ENCODE measurements at places on chromosomes 5 and 9.

DNA sequence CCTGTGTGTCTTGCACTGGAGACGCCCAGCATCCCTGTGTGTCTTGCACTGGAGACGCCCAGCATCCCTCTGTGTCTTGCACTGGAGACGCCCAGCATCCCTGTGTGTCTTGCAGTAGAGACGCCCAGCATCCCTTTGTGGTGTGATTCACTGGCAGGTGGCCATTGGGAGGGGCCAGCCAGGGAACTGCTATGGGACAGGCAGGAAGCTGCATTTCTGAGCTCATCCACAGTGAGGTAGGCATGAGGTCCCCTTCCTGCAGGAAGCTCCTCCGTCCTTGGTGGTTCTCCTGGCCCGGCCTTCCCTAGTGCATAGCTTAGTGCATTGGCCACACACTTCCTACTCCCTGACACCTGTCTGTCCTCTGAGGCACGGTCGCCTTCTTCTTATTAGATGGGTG, 43.5 kb downstream of the IRX1 start:
- no peak for DNase-seq

DNA sequence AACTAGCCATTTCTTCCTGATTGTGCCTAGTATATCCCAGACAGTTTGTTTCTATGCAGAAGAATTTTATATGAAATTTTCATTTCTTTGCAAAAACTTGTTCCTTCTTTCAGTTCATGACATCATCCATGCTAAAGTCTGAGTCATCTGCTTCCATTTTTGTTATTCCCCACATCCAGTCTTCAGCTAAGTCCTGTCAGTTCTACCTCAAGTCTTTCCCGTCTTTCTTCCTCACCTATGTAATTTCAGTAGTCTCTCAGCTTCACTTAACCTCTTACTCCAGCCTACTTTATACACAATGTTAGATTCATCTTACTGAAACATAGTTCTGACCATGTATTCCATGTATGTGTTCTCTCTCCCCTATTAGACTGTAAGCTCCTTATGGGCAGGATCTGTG, 39.1 kb downstream of the G3BP1 start:
- DNase-seq = no peak

GRCh38 chr5:133704411-133704810, 92.1 kb upstream of the FSTL4 start:
- no peak for DNase-seq

DNA sequence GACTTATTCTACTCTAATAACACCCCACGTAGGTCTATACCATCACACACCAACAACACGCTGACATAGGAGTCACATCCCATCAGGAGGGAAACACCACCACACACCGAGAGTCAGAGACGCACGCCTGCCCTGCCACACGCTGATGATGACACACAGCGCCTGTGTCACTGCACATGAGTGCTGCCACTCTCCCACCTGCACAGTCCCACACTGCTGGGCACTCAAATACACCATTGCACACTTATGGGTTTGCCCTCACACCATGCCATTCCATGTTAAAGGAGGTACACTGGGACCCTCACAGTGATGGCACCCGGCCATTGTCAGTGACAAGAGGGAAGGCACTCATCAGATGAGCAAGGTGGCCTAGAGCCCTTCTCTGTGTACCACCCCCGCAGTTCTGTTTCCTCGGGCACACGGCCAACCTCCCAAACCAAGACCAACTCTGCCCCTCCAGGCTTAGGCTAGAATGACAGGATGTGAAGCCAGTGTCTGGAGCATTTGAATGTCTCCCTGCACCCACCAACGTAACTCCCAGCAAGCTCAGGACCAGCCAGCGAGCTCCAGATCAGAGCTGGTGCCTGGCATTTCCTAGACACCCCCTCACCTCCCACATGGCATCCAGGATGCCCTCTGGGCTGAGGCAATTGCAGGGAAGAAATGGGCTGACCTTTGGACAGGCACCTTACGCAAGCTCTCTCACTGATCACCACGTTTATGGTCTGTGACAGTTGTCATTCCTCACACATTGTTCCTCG, 3.6 kb upstream of the CPLX2 start:
- DNase-seq = no peak

GRCh38 chr9:105708405-105708804, 14.1 kb downstream of the TMEM38B start:
- DNase-seq = no peak

GRCh38 chr9:77215874-77216273, 38.5 kb downstream of the VPS13A start:
- no peak for DNase-seq

- DNase-seq = no peak
These were observed 43.7 kb downstream of the LURAP1L start for GRCh38 chr9:12818431-12819000.

DNA sequence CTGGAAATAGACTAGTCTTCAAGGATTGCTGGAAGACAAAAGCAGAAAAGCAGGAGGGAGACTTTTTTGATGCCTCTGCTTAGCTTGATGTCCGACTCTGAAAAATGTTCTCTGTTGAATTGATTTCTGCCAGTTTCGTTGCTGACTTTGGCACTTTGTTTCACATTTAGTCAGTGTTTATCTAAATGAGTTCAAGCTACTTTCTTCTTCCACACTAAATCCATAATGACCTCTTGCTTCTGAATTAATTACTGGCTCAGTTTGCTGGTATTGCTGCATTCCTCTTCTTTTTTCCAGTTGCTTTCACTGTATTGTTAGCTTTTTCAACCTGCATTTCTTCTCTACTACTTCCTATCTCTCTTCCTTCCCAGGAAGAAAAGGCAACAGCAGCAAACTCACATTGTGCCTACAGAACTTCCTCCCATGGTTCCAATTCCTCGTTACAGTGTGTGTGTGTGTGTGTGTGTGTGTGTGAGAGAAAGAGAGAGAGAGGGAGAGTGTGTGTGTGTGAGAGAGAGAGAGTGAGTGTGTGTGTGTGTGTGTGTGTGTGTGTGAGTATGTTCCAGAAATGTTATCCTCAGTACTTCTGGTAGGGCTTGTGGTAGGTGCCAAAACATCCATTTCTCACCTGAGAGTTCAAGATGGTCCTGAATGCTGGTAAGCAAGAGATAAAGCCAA, 234.8 kb downstream of the CSNK1G3 start:
- no peak for DNase-seq

DNA sequence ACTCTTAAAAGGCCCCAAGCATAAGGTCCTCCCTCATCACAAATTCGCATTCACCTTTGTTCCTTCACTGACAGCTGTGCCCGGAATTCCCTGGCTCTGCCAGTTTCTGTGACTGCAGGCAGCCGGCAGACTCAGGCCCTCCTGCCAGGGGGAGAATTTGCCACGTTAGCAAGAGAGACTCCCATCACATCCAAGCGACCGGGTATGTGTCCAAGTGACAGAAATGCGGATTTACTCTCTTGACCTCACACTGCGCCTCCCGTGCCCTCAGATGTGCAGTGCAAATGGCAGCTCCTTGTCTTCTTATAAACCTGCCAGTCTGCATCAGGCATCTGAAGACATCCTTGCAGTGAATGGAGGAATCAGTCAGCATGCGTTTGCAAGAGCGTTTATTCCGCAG, 187.1 kb upstream of the WWC1 start:
- no peak for DNase-seq

- DNase-seq = no peak
These were observed 133.0 kb upstream of the STK32A start for GRCh38 chr5:147101659-147102369.

- no peak for DNase-seq
These were observed 1.9 kb upstream of the CDKN2B start for GRCh38 chr9:22010866-22011625.

- DNase-seq = no peak
These were observed 115.4 kb downstream of the ZNF608 start for GRCh38 chr5:124630767-124631704.

DNA sequence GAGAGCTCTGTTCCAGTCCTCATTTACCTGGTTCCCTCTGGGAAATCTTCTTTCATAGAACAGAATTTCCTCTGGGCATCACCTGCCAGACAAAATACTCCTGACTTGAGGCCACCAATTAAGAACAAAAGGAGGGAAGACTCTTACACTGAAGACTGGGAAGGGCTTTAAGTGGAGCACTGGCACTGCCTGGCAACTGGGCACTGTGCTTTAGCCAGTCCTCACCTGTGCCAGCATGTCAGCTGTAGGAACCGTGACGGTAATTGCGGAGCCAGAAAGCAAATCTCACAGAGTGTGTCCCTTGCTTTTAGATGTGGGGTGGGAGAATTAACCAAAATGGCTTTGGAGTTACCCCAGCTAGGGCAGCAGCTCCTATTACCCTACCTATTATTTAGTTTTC, 40.6 kb downstream of the FAM219A start:
- DNase-seq = no peak

GRCh38 chr5:34914671-34915138, 599 bp downstream of the RAD1 start:
- DNase-seq = no peak

GRCh38 chr5:65482296-65482735, 596 bp upstream of the ADAMTS6 start:
- no peak for DNase-seq

- no peak for DNase-seq
These were observed 24.2 kb downstream of the NEK6 start for GRCh38 chr9:124281931-124282371.

- no peak for DNase-seq
These were observed 382.3 kb upstream of the SLC30A5 start for GRCh38 chr5:68711293-68712200.

DNA sequence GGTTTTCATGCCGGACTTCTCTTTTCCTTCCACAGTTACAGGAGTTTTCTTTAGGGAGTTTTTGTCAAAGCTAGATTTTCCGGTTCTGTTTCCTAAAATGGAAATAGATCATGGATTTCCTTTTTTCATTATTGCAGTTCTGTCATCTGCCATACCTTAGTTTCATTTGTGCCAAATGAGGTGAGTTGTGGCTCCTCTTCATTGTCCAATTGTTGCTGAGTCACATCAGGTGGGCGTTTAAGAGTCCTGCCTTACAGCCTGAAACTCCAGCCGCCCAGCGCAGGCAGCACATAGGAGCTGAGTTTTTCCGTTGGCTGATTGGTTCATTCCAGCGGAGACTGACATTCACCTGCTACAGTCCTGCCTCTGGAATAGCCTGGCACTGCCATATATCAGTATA, 14.1 kb downstream of the SLC25A25 start:
- no peak for DNase-seq

DNA sequence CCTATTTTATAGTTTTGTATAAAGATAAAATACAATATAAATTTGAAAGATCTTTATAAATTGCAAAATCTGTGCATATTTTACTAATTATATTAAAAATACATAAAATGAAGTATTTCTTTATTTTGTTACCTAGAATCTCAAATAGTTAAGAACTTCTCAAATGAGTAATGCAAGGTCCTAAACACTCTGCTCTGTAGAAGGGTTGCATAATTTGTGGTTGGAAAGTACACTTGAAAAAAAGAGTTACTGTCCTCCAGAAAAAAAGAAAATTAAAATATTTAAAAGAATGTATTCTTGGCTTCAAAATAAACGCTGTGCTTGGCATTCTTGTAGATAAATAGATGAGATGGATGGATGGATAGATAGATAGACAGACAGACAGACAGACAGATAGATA, 428.8 kb upstream of the CDH6 start:
- no peak for DNase-seq

DNA sequence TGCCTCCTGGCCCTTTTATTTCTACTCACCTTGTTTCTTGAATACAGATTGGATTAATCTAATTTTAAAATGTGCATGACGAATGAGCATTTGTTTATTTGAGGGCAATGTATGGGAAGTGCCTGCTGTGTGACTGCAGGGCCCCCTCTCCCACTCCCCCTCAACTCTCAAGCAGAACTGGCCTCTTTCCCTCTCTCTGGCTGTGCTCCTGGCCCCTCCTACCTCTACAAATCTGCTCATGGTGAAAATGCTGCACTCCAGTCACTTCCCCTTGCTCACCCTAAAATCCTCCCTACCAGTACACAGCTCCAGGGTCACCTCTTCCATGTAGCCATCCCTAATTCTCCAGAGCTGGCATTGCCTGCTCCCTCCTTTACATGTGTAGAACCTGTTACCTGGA, 17.2 kb upstream of the NDST1 start:
- no peak for DNase-seq

- no peak for DNase-seq
These were observed 464.5 kb downstream of the CSNK1G3 start for GRCh38 chr5:123976379-123977033.

- DNase-seq = no peak
These were observed 3.3 kb downstream of the ASTN2 start for GRCh38 chr9:117411547-117411946.

GRCh38 chr5:74081126-74081525, 455.1 kb downstream of the ARHGEF28 start:
- DNase-seq = no peak

- DNase-seq = no peak
These were observed 55.9 kb upstream of the NKD2 start for GRCh38 chr5:952597-953271.

- DNase-seq = no peak
These were observed 9.4 kb downstream of the BBLN start for GRCh38 chr9:128169492-128169891.

DNA sequence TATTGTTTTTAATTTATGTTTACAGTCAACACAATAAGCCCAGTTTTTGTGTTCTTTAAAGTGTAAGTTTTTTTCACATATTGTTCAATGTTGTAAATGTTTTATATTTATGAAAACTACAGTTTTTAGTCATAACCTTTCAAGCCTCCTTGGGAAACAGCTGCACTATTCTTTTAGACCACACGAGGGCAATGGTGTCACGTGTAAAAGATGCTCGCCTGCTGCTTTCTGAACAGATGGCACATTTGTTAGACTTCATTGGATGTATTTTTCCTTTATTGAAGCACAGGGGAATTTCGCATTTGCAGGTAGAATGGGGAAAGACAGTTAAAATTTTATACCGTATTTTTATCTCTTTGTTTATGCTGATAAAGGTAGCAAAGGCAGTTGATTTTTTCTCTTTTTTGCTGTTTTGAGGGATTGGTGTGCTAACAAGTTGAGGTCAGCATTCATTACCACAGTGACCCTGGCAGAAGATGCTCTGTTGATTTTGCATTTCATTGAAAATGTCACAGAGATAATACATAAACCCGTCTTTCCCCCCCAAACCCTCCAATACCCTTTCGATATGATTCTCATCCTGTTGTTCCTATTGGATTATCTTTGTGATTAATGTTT, 59.0 kb downstream of the MAT2B start:
- DNase-seq = peak; percentile 41

GRCh38 chr9:123335193-123335985, 20.6 kb upstream of the CRB2 start:
- no peak for DNase-seq

GRCh38 chr9:32832346-32832745, 49.0 kb downstream of the TMEM215 start:
- DNase-seq = no peak

- DNase-seq = no peak
These were observed 424.5 kb downstream of the DMRT2 start for GRCh38 chr9:1474671-1475070.

- DNase-seq = no peak
These were observed 76.8 kb downstream of the MVB12B start for GRCh38 chr9:126403397-126403796.

- DNase-seq = no peak
These were observed 76.1 kb downstream of the KIF4B start for GRCh38 chr5:155089643-155090042.

- no peak for DNase-seq
These were observed 132.1 kb downstream of the HSD17B3 start for GRCh38 chr9:96169901-96170300.

- DNase-seq = no peak
These were observed 99.0 kb downstream of the PDE6A start for GRCh38 chr5:149845601-149846000.
